ENCODE measurements at places on chromosomes 4 and X.

DNA sequence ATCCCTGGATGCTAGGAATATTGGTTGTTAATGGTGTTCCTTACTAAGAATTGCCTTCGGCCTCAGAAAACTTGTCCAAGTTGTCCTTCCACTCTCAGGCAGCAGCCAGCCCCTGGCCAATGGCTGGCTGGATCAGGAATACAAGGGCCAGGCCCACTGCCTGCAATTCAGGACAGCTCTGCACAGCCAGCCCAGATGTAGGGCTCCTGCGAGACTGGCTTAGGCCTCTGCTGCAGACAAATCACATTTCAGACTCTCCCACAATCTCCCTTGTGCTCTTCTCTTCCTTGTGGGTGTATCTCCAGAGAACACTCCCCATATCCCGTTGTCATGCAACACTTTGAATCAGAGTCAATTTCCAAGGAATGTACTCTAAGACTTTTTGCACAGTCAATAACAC is 747.6 kb upstream of the FTHL17 start:
- no peak for DNase-seq

DNA sequence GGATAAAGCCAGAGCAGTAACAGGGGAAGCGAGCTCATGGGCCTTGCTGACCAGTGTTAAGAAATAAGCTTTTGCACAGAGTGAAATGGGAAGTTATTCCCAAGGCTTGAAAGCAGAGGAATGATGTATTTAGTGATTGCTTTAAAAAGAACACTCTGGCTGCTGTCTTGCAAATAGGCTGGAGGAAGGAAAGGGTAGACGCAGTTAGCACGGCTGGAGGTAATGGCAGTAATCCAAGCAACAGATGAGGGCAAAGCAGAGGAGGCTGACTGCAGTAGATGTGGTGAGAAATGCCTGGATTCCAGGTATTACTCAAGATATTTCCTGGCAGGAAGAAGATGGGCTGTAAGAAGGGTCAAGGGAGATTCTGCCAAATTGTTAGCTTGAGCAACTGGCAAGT is 1342.3 kb upstream of the AGA start:
- no peak for DNase-seq

DNA sequence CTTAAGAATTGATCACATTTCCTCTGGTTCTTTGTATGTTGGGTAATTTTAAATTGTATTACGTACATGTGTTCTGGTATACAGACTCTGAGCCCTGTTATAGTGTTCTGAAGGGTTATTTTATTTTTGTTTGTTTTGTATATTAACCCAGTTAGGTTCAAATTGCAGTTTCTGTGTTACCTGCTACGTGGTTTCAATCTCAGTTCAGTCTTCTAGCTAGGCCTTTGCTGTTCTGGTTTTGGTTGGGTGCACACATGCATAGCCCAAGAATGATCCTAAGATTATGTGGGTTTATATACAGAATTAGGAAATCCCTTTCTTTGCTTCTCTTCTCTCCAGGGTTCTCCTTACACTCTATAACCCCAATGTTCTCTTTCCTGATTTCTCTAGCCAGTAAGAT is 161.0 kb downstream of the PPP1R2C start:
- no peak for DNase-seq

DNA sequence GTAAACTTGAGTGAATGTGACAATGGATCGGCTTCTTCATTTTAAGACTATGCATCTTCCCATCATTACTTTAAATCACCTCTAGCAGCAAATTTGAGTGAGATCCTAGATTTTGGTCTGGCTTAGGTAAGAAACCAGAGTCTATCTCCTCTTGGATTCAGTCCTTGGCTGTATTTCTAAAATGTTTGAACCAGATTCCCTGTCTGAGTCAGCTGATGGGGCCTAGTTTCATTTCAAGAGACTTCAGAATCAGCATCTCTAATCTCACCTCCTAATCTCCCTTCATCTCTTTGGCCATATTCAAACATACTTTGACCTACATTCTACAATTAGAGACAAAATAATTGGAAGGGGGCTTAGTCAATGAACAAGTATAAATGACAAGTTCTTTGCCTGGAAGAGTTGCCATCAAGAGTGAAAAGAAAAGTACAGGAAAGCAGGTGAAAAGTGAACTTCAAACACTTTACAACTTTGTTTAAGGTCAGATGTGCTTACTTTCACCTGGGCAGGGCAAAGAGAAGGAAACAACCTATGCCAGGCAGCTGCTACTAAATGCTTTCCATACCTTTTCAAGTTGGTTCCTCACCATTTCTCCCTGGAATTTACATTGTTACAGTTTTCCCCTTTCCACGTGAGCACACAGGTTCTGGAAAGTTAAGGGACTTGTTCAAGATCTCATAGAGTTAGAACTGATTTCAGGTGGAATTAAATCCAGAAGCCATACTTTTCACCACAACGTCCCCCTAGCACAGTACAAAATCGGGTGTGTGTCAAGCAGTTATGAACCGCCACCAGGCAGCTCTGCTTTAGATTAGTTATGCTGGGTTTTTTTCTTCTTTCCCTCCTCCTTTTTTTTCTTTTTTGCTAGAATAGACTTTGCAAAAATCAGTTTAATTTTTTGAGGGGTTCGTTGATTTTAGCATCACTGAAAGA is 30.7 kb upstream of the PITX2 start:
- no peak for DNase-seq

DNA sequence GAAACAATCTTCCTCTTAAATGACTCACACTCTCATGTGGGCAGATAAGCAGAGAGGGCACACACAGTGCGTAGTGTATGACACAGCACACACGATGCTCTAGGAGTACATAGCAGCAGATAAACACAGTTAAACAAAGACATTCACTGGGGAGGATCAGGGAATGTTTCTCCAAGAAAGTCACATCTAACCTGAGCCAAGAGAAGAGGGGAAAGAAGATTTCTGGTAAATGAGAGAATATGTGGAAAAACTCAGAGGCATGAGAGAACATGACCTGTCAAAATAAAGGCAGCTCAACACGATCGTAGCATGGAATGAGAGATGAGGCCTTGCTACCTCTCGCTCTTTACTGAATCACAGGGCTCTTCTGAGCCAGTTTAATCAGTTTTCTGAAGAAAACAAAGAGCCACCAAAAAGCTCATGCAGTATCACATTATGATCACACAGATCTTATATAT is 251.0 kb downstream of the ANK2 start:
- DNase-seq, result no peak

DNA sequence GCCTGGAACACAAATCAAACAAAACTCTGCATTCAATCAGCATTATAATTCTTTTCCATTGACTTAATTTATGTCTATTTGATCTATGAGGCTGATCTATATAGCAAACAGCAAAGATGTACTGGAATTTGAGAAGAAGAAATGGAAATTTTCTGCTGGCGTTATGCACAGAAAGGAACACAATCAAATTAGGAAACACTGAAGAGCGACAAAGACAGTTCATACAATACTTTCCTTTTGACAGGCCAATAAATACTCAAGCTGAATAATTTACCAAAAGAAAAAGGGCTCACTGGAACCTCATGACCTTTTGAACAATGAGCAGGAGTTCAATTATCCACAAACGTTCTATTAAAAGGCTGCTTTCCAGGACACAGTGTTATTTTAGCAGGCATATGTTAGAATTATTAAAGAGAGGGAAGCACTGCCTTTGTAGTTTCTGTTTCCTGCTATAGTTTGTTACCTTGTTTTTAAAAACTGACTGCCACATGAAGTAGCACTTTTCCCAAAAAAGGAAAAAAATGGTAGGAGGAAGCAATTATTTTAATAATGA is 8.1 kb downstream of the PDHA2 start:
- DNase-seq, result no peak

DNA sequence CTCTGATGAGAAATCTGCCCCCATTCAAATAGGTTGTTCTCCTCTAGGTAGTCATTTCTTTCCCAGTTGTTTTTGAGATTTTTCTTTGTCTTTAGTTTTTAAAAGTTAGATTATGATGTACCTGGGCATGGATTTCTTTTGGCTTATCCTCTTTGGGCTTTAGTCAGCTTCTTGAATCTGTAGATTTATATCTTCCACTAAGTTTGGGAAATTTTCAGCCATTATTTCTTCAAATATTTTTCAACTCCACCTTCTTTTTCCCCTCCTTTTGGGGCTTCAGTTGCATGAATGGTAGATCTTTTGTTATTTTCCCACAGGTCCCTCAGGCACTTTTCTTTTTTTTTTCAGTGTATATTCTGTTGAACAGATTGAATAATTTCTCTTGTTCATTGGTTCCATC is 77.3 kb downstream of the JADE3 start:
- DNase-seq, result no peak

DNA sequence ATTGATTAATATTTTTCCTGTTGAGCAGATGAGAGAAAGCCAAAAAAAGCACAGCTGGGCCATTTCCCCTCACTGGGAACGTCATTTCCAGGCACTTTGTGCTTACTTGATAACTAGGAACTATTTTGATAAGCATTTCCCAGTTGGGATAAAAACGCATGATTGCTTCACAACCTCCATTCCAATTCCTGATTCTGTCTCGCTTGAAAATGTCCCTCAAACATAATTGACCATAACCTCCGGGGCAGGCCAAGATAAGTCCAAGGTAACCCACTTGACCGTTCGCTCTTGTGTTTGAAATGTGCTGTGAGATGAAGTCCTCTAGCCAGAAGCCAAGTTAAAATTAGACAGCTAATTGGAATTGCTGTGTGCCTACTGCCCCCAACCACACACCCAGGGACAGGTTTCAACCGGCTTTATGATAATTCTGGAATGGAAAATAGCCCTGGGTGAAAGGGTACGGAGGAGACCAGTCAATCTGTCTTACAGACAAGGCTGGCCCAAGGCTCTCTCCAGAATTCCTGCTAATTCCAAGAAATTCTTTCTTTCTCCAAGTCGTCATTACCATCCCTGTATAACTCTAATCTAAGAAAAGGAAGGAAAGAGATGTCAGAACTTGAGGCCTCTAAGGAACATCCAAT is 137.1 kb downstream of the MID1 start:
- DNase-seq, result no peak

DNA sequence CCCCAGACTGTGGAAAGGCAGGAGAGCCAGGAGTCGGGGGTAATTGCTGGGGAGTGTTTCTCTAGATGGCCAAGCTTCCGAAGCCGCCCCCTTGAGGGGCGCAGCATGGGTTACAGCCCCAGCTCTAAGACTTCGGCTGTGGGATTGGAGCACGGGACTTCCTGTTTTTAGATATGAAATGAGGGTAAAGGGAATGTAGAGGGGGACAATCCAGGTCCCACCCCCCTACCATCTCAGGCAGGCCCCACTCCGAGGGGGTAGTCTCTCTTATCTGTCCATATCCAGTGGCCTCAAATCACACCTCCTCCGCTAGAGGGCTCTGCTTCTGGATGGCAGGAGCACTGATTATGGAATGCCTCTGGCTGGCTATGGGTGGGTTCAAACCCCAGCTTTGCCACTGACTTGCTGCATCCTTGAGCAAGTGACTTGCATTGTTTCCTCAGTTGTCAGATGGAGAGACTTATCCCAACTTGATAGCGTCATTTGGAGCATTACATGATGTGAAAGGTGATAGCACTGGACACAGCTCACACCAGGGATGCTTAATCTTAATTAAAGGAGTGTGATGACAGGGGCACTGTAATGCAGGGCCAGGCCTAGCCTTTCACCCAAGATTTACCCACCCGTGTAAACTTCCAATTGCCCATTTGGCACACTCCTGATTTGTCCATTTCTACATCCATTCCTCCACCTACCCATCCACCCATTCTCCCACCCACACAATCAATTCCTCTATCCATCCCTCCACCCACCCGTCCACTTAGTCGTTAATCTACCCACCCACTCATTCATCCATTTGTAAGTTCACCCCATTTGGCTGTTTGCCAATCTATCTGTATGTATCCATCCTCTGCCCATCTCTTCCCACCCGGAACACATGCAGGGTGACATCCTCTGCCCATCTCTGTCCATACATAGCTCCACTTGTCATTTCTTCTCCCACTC is 848 bp upstream of the KCND1 start:
- DNase-seq, result peak; percentile 36

GRCh38 chrX:70252491-70252890 is 7.5 kb downstream of the P2RY4 start:
- no peak for DNase-seq

DNA sequence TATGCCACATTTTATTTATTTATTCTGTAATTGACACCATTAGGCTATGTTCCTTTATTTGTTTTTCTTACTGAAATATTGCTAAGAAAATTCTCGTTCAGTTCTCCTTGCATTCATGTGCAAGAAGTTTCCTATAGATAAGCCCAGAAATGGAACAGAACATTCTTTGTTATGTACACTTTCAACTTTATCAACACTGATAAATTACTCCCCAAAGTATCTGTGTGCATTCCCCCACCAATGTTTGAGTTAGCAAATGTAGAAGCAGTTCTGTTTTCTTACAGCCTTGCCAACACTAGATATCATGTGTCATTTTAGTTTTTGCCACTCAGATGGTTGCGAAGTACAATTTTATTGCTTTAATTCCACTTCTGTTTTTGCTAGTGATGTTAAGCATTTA is 166.4 kb upstream of the NPY2R start:
- no peak for DNase-seq

GRCh38 chrX:20680998-20681397 is 414.3 kb upstream of the RPS6KA3 start:
- DNase-seq, result no peak

Data from activated CD4-positive, alpha-beta T cell treated with anti-CD3 and anti-CD28 coated beads, Interleukin-2, amount 50 U/mL, for 16 hours (primary cell).